NCI-H146 (cell line): ENCODE measurements at places on chromosomes 13 and 19.

GRCh38 chr19:13023656-13024055 lies 28.4 kb downstream of the NFIX start:
- no peak for DNase-seq

GRCh38 chr19:5792224-5792623 lies 1.3 kb upstream of the DUS3L start:
- DNase-seq = no peak

DNA sequence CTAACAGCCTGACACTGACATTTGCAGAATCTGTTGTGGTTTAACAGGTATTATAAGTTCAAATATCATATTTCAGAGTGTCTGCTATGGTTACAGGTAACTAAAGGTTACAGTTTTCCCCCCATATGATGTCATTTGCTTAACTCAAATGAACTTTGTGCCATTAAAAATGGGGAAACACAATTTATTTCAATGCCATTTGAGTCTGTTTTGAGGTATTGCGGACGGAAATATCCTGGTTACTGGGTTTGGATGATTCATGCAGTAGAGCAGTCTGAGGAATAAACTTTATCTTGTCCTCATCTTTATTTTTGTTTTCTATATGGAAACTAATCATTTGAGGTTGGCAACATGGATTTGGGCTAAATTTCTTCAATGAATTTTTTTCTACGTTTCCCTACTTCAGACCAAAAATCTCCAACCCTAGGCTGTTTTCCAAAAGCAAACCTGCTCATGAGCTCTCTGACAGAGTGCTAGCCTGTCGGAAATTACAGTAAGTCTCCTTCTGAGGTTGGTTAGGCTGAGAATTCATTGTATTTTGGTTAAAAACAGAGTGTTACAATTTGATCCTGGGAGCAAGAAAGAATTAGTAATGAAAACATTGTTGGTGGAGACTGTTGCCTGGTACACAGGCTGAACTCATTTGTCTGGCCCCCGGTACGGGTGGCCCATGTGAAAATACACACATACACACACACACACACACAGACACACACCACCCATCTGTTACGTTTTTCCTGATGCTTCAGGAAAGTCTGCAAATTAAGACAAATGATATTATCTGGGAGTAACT lies 66.1 kb downstream of the AKAP11 start:
- DNase-seq = no peak

GRCh38 chr19:18781885-18782527 lies 9.1 kb downstream of the COMP start:
- DNase-seq = no peak

- DNase-seq = no peak
Measured at GRCh38 chr13:46751811-46752635, 44.9 kb downstream of the ESD start.

DNA sequence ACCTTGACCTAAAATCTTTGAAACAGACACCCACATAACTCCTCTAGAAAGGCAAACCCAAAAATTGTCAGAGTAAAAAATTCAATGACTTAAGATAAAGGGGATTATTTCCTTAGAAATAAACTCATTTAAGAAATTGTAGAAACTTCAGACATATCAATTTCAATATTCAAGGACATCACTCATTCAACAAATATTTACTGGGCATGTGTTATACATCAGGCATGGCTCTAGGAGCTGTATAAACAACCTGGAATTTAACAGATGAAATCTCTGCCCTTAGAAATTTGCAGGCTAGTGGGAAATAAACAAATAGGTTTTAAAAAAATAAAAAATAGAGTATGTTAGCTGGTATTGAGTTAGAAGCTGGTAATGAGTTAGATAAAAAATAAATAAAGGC lies 84.0 kb upstream of the LSM14A start:
- no peak for DNase-seq

GRCh38 chr19:9324584-9324962 lies 594 bp downstream of the ZNF559 start:
- no peak for DNase-seq

DNA sequence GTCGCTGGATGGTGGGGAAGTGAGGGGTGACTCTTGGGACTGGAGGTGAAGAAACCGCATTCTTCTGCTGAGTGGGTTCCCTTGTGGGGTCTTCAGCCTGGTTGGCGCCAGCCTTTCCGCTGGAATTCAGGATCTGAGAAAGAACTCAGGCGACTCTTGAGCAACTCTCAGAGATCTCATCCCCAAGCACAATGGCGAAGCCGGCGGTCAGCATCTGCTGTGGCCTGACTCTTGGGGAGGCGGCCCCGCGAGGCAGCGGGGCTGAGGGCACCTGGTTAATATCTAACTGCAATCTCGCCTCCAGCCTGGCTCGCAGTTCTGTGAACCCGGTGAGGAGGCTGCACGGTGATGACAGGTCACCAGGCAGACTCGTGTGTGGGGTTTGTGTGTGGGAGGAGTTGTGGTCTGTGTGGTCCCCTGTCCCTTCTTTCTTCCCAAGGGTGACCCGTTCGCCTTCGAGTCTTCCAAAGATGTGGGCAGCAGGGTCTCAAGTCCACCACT lies 883 bp downstream of the ZNF441 start:
- peak; percentile 53 for DNase-seq

DNA sequence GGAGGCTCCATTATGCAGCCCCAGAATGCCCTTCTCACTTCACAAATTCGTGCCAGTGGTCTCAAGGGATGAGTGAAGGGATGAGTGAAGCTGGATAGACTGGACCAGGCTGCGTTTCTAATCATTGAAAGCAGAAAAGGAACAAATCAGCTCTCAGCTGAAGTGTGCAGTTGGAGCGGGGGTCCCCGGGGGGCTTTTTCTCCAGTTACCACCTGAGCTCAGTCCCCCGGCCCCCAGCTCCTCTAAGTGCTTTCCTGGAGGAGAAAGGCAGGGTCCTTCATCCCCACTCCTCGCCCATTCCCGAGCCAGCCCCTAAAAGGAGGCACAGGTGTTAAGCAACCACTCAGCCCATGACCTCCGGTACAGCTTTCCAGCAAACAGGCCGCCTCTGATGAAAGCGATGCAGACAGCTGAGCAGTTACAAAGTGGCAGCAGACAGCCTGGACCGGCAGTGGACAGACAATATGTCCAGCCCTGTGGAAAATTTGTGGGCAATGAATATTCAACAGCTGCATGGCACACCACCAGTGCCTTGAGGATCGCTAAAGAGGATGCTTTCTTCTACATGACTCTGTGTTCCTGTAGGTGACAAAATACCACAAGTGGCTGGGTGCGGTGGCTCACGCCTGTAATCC lies 110.7 kb upstream of the UBL3 start:
- no peak for DNase-seq

DNA sequence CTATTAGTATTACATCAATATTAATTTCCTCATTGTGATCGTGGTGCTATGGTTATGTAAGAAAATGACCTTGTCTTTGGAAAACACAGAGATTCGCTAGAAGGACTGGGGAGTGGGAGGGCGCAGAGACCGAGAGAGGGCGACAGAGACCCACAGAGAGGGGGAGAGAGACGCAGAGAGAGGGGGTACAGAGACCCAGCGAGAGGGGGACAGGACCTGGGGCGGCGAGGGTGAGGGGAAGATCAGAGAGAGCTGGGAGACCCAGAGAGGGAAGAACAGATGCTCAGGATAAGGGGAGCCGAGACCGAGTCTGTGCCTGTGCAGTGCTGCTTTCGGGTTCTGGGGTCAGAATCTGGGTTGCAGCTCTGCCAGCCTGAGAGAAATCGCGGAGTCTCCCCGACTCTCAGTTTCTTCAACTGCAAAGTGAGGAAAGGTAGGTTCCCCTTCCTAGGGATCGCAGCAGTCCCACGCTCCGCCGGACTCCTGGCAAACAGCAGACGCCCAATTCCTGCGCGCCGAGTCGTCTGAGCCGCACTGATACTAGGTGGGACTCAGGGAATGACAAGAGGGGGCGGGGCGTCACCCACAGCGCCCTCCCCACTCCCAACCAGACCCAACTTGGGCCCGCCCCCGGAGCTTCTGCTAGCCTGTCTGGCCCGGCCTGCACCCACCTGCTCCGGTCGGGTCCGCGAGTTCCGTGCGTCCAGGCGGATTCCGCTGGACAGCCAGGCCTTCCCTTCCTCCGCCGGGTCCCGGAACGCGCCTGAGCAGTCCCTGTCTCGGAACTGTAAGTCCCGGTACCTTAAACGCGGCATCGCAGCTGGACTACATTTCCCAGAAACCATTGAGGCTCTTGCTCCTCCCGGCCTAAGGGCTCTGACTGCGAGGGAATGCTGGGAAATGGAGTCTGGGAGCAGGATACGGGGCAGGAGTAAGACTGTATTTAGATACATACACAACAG lies 15.3 kb downstream of the IZUMO2 start:
- DNase-seq = peak; percentile 77

DNA sequence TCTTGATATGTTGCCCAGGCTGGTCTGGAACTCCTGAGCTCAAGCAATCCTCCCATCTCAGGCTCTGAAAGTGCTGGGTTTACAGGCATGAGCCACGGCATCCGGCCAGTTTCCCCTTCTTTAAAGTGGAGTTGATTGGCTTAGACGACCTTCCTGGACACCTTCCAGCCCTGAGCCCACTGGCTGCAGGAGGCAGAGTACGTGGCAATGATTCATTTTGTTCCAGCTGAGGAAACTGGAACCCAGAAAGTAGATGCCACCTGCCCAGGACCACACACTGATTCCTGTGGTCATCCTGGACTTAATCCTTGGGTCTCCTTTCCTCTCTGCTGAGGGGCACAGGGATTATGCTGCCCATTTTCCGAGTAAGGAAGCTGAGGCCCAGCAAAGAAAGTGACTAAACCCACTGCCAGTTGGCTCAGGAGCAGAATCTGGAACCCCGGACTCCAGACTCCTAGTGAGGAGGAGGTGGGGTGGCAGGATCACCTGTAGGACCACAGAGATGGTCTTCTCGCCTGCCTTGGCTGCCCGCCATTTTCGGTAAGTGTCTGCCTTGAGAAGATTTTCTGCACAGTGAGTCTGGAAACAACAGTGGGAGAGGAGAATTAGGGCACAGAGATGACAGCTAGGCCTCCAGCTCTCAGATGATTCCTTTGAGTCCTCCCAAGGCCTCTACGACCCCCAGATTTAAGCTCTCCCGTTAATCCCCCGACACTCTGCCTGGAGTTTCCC lies 737 bp downstream of the XRCC1 start:
- DNase-seq = no peak

- no peak for DNase-seq
Measured at GRCh38 chr13:110723598-110723997, 10.1 kb downstream of the ING1 start.

- no peak for DNase-seq
Measured at GRCh38 chr13:43305416-43305815, 282.0 kb downstream of the DNAJC15 start.

DNA sequence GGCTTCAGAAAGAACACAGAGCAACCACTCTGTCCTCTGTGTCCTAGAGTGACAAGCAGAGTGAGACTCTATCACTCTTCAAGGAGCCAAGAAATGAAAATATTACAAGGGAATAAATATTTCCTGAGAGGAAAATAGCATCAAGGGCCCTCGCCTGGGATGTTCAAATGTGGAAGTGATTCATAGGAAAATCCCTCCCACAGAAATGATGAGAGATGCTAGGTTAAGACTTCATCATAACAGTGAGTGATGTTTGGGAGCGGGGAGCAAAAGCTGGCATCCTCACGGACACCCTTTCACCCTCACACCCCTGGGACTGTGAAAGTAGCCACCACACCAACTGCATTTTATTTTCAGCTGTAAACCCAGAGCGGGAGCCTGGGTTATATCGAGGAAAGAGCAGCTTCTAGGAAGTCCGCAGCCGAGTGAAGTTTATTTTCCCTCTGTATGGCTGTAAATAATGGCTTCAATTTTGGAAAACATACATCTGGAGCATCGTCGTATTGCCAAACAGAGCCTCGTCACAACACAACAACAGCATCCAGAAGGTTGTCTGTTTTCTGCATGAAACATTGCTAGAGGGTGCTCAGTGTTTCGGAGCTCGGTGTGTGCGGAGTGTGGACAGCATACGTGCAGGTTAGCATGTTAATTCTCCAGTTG lies 54.8 kb downstream of the DLEU7 start:
- no peak for DNase-seq

DNA sequence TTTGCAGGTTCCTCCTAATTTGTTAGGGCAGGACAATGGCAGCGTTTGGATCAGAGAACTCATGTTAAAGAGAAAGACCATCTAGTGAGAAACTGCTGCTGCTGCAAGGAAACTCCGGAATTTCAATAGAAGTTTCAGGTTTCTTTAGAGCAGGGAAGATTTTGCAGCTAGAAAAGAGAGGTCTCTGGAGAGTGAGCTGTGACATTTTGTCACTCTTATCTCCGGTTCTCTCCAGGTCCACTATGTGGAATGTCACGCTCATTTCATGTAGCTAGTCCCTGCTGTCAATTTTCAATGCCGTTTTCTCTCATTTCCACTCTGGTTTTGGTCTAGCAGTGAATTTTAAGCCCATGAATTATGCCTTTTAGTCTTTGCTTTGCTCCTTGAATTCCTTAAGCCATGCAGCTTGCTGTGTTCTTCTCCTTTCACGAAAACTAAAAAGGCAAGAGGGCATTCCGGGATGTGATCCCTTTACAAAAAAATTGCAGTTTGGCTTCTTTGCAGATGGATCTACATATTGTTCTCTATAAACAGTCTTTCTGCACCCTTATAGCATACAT lies 46.7 kb upstream of the POSTN start:
- no peak for DNase-seq

DNA sequence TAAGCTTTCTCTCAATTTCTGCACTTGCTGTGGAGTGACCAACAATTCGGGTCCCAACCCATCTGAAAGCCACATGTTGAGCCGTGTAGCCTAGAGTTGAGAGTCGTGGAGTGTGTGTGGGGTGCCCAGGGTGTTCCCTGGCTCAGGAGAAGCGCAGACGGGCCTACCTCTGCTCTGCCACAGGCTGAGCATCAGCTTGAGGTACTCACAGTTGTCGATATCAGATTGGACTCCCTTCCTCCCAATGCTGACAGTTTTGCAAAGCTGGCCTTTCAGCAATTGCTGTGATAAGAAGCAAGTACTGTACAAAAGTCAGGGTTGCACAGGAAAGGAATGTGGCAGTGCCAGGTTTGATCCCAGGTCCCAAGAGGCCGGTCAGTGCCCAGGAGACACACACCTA lies 133.4 kb upstream of the SPACA7 start:
- no peak for DNase-seq

DNA sequence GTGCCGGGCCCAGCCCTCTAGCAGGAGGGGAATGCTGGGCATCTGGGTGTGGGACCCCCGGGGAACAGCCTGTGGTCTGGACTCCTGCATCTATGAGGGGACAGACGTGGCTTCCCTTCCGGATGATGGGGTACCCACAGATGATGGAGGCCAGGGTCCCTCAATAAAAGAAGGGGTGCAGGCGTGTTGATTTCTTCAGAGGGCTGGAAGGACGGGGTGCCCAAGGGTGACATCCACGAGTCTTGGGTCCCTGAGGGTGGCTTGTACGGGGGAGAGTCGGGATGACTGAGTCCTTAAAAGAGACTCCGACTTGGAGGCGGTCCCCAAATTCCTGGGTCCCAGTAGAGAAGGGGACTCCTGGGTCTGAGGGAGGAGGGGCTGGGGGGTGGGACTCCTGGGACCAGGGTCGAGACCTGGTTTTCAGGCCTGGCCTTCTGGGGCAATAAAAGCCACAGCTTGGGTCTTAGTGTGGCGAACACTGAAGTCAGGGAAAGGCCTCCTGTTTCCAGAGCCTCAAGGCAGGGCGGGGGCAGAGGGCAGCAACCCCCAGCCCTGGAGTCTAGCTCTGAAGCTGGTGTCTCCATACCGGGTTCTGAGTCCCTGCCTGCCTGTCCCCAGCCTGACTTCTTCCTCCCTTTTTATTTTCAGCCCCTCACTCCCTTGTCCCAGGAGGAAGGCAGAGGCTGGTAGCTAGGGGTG lies 459 bp upstream of the GRIN2D start:
- DNase-seq = no peak

- DNase-seq = peak; percentile 91
Measured at GRCh38 chr19:39677961-39678889, 22.5 kb downstream of the LGALS16 start.

GRCh38 chr13:84999252-84999651 lies 800.0 kb downstream of the SLITRK6 start:
- DNase-seq = no peak
